ENCODE measurements at places on chromosomes 11 and 22.

DNA sequence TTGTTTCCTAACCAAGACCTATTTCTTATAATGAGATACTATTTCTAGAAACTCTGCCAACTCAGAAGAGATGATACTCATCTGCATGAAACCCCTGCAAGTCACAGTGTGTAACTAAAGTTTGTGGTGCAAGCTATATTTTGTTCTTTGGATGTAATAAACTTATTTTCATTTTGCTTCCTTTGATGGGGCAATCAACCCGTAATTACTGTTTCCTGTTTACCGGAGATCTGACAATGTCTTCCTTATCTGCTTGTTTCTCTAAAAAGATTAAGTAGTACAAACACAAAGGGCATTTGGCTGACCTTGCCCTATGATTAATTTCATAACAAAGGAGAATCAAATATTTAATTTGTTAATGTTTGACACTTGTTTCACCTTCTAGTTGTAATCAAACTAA is 846.6 kb upstream of the ANO3 start:
- no peak for DNase-seq

- DNase-seq, result no peak
Observed at GRCh38 chr11:78977009-78977408, 402.3 kb upstream of the NARS2 start.

- no peak for DNase-seq
Observed at GRCh38 chr11:83648610-83649527, 362.7 kb upstream of the CCDC90B start.

- no peak for DNase-seq
Observed at GRCh38 chr11:123069908-123070821, 8.2 kb upstream of the HSPA8 start.

- no peak for DNase-seq
Observed at GRCh38 chr22:44870021-44870420, 117.6 kb downstream of the ARHGAP8 start.

DNA sequence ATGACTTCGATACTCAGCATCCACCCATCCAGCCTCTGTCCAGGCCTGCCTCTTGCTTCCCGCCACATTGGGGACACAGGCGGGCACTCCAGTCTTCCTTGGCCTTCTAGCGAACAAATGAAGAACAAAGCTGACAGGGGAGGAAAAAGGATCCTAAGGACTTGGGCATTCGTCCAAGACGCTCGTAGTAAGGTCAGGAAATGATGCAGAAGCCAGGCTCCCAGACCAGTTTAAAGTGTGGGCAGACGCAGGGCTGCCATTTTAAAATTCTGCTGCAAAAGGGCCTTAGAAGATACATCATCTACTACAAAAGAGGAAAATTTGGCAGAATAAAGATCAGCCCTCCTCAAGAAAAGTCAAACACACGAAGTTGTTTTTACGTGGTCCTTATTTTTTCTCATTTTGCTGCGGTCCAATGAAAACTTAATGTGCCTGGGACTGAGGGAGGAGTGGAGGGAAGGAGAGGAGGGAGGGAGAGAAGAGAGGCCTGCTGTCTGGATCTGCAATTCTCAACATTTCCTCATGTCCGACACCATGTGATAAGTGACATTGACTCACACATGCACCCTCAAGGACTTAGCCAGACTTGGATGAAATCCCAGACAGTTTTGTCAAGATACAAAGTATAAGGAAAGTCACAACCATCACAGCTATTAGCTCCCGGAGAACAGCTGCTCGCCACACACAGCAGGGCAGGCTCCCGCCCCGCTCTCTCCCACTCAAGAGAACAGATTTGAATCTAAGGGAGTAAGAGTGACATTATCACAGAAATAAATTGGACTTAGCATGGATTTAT is 5.7 kb downstream of the DNAL4 start:
- DNase-seq, result no peak

GRCh38 chr11:69299023-69299461 is 5.1 kb downstream of the MYEOV start:
- no peak for DNase-seq

DNA sequence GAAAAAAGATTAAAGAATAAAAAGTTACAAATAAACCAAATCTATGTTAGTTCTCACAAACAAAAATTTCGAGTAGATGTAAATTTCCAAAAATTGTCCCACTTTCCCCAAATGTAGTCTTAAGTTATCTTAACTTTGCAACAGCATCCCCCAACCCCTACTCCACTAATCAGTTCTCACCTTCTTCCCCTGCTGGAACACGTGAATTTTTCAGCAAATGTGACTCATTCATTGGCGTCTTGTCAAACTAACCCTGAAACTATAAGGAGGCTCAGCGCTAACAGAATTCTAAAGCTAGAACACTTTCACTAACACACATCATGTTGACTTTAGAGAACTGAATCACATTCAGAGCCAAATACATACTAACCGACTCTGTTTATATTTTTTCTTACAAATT is 46.1 kb downstream of the PHF21A start:
- DNase-seq, result no peak

DNA sequence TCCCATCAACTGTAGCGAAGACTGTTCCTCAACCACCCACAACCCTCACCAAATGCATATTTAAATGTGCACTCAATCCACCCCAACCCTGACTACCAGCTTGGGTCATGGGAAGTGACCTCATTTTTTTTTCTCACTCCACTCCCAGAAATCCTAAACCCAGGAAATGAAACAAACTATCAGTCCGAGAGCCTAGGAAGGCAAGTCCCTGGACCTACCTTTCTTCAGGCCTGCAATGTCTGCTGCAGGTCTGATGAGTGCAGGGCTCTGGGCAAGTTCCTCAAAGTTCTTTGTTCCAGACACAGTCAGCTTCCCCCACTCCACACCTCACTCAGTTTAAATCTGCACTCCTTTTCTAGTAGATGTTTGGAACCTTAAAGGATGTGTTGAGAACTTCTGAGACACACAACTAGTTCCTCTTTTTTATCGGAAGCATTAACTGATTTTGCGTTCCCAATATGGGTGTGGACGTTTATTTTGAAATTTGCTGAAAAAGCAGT is at the start of gene MS4A4E:
Gene MS4A4E (minus strand): TSS at position 398 of the 500 bp plus-strand sequence. CDS start 13,082 bp downstream, outside the sequence.
- DNase-seq, result no peak

- no peak for DNase-seq
Observed at GRCh38 chr11:113394919-113395318, 7.3 kb downstream of the ANKK1 start.

- DNase-seq, result no peak
Observed at GRCh38 chr22:37497062-37497599, 10.9 kb upstream of the MFNG start.

DNA sequence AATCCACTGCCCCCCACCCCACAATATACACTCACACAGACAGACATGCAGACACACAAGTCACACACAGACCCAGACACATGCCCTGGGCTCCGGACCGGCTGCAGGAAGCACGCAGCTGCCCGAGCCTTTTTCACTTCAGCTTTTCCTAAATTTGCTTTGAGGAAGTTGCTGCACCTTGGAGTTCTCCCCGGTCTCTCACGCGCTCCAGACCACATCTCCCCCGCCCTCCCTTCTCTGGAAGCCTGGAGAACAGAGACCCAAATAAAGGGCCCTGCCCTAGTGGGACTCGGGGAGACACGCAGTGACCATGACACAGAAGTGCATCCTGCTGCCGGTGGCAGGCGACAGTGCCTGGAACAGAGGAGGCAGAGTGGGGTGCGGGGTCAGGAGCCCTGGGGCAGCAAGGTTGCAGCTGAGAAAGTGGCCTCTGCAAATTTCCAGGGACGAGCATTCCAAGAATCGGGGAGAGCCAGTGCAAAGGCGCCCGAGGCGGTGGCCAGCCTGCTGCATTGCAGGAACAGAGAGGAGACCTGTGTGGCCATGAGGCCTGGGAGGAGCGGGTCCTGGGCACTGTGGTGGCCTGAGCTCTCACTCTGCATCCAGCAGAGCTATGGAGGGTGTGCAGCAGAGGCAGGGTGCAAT is 19.1 kb downstream of the RPL3 start:
- peak; percentile 89 for DNase-seq

DNA sequence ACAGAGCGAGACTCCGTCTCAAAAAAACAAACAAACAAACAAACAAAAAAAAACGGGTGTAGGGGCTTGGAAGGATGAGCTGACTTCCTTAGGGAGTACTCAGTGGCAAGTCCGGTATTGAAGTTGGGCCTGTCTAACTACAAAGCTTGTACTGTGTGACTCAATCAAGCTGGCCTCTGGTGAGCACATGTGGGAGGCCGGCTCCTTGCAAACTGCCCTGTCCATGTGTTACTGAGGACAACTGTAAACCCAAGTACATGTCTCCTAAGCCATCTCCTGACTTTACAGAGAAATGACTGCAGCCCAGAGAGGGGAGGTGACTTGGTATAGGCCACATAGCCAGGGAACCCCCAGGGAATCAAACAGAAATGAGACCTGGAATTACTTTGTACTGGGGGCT is 11.6 kb downstream of the RIBC2 start:
- DNase-seq, result no peak

DNA sequence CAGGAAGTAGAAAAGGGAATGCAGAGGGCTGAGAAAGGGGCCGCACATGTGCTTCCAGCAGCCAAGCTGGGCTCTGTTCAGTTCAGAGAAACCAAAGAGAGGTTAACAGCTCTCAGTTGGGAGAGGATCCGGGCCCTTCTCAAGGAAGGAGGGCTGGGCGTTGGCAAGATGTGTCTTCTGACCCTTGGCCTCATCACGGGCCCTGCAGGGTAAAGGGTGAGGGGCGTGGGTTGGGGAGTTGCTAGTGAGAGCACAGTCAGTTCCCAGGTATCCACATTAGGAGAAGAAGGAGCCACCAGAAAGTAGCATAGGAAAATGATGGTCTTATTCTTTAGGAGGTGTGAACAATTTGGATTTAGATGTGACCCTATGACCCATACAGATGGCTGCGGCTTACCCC is 73.0 kb downstream of the OSBP2 start:
- DNase-seq, result no peak

GRCh38 chr22:49930596-49931412 is 12.4 kb downstream of the CRELD2 start:
- DNase-seq, result peak; percentile 74

DNA sequence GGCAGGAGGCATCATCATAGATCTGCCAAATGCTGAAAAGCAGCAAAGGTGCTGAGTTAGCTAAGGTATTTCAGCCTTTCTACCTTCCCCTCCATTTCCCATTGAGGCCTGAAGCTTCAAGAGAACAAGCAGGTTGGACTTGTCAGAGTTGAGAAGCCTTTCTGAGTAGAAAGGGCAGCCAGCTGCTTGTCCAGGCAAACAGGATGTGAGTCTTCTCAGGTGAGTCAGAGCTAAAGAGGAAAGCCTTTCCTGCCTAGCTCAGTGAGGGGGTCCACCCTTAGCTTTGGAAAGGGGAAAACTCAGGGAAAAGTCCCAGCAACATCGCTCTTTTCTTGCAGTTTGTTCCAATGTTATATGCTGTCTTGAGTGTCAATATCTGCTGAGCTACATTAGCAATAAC is 13.2 kb upstream of the MPZL2 start:
- DNase-seq, result no peak

DNA sequence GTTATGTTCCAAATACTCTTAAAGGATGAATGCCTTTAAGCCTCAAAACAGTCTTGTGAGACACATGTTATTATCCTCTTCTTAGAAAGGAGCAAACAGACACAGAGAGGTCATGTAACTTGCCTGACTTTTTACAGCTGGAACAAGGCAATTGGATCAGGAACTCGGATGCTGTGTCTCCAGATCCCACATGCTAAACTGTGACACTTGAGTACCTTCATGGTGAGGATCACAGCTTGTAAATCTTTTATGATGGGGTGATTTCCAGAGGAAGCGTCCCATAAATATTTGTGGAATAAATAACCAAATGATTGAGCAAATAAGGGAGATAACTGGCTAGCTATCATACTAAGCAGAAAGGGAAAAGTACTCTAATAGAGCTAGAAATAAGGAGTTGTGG is 171.2 kb downstream of the C11orf91 start:
- DNase-seq, result no peak

DNA sequence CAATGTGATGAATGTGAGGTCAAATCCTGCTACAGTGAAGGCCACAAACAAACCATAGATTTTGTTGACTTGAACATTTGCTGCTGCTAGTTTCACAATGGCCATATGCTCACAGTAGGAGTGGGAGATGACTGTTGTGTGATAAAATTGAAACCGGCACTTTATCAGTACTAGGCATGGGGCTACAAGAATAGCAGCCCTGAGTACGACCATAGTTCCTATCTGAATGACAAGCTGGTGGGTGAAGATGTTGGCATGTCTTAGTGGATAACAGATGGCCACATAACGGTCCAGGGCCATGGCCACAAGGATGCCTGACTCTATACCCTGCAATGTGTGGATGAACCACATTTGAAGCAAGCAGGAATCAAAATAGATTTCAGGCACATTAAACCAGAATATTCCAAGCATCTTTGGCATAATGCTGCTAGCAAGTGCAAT is 2.8 kb downstream of the OR52A1 start:
- DNase-seq, result no peak

- DNase-seq, result no peak
Observed at GRCh38 chr22:41242396-41243117, 1.8 kb upstream of the CHADL start.

GRCh38 chr11:68440224-68440623 is 20.3 kb upstream of the PPP6R3 start:
- no peak for DNase-seq

GRCh38 chr11:43790444-43790794 is 90.2 kb upstream of the ALKBH3 start:
- DNase-seq, result no peak

GRCh38 chr11:12272821-12273617 is 104.4 kb upstream of the PARVA start:
- peak; percentile 59 for DNase-seq

DNA sequence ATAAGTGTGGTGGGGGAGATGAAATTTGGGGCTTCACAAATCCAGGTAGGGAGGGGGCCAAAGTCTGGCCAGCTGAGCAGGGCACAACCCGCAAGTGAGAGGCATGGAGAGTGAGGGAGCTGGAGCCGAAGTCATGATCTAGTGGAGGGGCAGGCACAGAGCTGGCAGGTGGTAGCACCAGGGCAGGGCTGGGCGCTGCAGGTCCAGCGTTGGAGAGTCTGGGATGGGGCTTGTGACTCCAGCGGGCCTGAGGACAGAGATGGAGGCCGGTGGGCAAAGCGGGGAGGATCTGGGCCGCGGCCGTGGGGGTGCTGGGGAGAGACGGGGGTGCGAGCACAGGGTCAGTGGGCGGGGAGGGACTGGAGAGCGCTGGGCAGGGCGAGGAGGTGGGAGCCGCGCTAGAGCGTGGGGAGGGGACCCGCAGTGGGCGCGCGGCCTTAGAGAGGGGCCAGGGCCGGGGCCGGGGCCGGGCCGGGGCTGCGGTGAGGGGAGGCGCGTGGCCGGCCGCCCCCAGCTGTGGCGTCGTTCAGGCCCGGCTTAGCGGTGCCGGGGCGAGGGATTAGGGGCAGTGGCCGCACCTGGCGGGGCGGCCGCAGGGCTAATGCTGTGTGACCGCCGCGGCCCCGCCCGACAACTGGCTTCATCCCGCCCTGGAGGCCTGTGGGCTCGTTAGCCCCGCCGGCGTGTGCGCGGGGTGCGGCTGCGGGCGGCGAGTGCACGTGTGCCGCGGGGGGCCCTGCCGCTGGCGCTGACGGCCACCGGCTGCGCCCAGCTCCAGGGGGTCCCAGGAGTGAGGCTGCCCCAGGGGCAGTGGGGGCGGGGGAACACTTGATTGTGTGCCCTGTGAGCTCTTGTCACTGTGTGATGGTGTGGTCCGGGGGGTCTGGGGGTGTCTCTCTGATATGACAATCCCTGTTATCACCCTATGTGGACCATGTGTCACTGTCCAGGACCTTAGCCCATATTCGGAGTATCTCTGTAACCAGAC is 23.6 kb upstream of the MYOD1 start:
- DNase-seq, result no peak

All from posterior cingulate gyrus (tissue), 11 donors.